HFFc6 (cell line): ENCODE measurements at places on chromosomes 12 and 14. TPM values are rescaled to one million over a fixed set of nuclear protein-coding genes. Genes with fewer than 3 reads are reported as not detected.

GRCh38 chr14:38255408-38255672 lies 553 bp downstream of the CLEC14A start:
- H3K4me3 ChIP-seq, result peak overlapping the region; percentile 24; the same call in 1 of the 2 replicates
- H3K4me1 ChIP-seq, result peaks cover 13% of the 10 kb centered on the region
- H3K36me3 ChIP-seq, result peaks cover 4% of the 10 kb centered on the region
- no peak overlapping the region for H3K27ac ChIP-seq
- H3K27me3 ChIP-seq, result no peaks in the 10 kb centered on the region; the same call in 1 of the 2 replicates
- DNase-seq, result no peak

- no peak overlapping the region for H3K4me3 ChIP-seq
- no peaks in the 10 kb centered on the region for H3K36me3 ChIP-seq
- H3K27me3 ChIP-seq, result no peaks in the 10 kb centered on the region
- DNase-seq, result no peak
These were observed 1198.5 kb downstream of the FSCB start for GRCh38 chr14:43308421-43309110.

The SMAGP gene
- total RNA-seq, result 30.3 to 43.5 TPM (median 30.9 TPM) in 3 replicates

The CCT2 gene
- total RNA-seq, result 215 to 275 TPM (median 231 TPM) in 3 replicates
